ENCODE measurements at places on chromosomes 7 and 10.

GRCh38 chr7:71266912-71267311 lies 135.0 kb downstream of the GALNT17 start:
- DNase-seq = no peak

DNA sequence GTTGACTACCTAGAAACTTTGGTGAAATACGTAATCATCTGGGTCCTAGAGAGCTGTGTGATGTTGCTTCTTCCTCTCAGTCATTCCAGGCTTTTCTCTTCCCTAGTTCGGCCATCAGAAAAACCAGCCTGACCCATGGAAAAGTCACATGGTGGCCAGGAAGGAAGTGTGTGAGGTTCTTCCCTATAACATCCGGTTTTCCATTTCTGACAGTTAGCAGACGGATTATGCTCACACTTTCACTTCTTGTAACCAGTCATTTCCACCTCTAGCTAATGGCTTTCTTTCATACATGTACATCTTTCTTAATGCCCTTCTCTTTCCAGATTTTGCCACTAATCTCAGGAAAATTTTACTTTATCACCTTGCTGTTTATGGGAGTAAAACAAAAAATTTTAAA lies 110.0 kb upstream of the GLCCI1 start:
- no peak for DNase-seq

DNA sequence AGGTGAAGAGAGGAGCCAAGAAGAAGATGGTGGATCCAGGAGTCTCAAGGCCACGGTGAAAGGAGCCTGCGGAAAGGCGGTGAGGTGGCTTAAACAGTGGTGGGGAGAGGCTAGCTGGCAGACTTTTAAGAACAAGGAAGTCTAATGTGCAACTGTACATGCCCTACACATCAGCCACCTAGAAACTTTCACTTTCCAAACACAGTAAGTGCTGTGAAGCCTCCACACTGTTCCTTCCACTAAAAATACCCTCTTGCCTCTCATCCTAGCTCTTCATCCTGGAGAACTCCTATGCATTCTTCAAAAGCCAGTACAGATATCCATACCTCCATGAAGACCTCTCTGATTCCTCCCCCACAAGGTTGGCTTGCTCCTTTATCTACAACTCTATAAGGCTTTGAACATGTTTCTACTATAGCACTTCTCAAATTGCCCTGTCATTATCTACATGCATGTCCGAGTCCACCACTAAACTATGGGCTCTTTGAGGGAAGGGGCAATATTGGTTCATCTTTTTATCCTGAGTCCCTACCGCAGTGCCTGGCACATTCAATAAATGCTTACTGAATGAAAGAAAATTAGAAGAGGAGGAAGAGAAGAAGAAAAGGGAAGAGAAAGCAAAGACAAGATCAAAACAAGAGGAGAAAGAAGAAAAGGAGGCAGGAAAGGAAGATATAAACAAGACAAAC lies 54.2 kb downstream of the DNAJC12 start:
- no peak for DNase-seq

GRCh38 chr7:63887031-63887430 lies 111.6 kb upstream of the ZNF722 start:
- DNase-seq = no peak

DNA sequence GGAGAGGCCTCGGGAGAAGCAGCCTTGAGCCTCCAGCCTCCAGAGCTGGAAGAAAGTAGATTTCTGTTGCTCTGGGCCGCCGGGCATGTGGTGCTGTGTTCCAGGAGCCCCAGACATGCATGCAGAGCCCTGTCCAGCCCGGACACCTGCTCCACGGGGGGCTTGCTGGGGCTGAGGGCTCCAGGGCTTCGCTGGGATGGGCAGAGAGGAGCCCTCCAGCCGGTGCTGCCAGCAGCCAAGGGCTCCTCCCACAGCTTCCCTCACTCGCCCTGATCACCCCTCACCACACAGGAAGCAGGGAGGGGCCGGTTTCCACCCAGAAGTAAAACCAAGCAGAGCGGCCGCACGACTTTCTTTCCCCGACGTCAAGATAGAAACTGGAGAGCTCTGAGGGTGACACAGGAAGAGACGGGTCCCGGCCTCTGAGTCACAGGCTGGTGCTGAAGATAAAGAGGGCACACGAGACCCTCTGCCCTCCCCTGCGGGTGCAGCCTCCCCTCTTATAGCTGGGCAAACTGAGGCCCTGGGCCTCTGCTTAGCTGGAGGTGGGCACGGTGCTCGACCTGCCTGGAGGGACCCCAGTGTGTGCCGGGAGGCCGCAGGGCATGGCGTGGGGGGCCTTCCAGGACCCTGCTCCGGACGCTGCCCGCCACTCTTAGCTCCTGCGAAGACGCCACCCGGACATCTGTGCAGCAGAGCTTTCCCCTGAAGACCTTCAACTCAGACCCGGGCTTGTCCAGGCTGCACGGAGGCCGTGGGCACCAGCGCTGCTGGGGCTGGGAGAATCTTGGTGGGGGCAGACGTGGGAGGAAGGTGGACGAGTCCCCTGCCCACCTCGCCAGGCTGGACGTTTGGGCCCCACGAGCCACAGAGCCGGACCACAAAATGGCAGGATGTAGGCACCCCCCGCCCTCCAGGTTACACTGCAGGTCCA lies 31.1 kb downstream of the ADAP1 start:
- no peak for DNase-seq

DNA sequence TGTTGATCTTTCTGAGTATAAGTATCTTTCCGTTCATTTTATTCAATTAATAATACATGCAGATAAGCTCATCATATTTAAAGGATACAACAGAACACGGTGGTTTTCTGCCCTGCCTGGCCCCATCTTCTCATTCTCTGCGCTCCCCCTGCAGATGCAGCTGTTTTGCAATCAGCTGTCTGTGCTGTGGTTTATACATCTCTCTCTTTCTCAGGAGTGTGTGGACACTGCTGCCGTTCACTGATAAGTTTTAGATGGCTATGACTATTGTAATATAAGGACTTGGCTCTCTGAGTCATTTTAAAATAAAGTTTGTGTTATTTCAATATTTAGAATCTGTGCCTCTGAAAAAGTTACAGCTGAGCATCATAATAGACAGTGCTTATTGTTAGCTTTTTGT lies 54.5 kb downstream of the CUL1 start:
- DNase-seq = no peak

DNA sequence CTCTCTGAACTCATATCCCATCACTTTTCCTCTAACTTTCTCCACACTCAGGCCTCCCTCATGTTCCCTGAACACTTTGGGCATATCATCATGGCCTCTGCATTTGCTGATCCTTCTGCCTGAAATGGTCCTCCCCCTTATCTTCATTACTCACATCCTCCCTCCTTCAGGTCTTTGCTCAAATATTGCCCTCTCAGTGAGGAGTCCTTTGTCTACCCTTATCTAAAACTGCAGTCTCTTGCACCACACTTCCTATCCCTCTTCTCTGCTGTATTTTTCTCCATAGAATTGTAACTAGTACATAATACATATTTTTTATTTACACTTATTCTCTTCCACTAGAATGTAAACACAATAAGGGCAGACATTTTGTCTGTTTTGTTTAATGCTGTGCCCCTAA lies 41.7 kb downstream of the DNAJC1 start:
- DNase-seq = no peak

DNA sequence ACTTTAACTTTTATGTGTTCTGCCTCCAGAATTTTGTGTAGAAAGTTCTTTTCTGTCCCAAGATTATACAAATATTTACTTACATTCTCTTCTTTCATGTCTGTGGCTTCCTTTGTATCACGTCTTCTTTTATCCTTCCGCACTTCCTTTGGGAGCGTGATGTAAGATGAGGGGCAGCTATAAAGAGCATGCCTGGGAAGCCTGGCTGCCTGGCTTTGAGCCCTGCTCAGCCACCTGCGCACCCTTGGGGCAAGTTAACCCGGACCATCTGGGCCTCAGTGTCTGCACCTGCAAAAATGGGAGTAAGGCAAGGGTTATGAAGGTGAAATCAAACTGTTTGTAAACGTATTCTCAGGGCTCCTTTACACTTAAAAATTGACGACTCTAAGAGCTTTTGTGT lies 25.2 kb downstream of the PALD1 start:
- no peak for DNase-seq

GRCh38 chr10:46223626-46224413 lies 63.0 kb upstream of the ANTXRL start:
- DNase-seq = no peak

DNA sequence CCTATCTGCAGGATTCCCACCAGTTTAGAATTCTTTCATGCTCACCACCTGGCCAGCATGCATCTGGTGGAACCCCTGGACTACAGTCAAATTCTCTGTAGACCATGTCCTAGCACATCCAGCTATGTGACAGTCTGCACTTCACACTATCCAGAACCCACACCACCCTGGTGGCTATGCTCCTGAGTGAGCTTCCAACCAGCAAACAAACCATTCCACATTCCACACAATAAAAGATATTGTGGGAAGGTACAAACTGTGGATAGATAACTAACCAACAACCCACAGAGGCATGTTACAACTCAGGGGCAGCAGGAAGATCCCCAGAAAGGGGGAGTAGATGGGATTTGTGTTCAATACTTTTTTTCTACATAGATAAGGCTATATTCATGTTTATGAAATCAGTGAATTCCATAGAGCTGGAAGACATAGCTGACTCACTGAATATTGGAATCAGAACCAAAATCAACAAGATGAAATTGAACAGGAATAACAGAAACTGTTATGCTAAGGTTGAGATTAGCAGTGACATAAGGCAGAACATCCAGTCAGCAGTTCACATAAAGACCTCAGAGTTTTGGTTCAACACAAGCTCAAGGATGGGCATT lies 72.5 kb downstream of the LRRC17 start:
- DNase-seq = no peak

DNA sequence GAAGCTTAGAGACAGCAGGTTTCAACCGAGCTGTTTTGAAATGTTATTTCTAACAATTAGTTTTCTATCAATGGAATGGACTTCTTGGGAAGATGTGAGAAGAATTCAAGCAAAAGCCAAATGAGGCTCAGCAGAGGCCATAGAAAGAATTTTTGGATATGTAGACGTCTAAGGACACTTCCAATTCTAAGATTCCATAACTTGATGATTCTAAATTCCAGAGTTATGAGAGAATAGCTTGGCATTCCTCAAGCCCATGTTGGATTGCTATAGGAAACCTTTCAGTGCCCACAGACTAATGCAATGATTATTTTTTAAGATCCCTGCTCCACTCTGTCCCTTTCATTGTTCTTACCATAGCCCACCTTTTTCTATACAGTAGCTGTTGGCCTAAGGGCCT lies 77.2 kb upstream of the PALS2 start:
- no peak for DNase-seq

DNA sequence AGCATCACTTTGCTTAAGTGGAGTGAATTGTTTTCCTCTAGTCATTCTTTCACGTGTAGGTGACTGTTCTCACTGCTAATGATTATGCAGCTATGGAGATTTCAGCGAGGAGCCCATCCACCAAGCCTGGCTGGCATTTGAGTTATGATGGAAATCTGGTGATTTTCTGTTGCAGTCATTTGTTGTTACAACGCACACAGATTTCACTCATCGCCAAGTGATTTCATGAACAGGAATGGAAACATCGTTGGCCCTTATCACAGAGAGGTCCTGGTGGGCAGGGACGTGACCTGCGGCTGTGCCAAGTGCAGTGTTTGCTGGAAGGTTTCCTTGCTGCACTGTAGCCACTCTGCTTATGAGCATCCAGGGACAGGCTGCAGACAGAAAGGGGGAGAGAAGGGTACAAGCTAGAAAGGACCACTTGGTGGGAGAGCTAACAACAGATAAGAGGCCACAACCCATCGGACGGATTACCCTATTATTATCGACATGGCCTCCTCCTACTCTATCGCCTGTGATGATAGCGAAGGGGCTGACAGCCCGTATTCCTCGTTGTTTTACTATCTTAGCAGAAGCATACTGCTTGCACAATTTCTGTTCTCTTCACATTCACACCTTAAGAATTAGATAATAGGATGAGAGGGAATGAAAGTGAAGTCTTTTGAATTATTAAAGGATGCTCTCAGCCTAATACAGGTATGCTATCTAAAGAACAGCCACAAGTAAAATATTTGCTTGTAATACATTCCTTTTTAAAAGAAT lies 99.0 kb upstream of the PITRM1 start:
- no peak for DNase-seq

DNA sequence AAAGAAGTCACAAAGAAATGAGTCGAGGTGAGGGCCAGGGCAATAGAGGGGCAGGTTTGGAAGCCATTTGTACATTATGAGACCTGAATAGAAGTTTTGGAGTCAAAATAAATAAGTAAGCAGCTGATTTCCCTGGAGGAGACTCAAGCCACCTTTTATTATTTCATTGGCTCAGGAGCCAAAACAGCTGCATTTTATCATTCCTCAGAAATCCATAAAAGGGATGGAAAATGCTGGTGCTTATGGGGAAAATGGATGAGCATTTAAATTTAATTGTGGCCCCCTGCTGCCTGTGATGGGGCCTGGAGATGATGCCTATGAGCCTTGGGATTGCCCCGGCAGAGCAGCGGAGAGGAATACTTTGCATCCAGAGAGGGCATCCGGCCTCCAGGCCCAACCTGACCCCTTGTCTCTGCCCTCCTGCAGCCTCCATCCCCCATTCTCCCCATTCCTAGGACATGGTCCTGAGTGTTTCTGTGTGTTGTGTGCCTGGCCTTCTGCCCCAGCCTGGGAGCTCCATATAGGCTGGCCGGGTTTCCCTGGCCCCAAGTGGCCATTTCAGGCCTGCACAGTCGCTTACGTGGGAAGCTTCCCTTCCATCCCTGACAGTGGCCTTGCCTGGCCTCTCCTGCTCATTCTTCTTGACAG lies 296.8 kb upstream of the ZMIZ1 start:
- no peak for DNase-seq

DNA sequence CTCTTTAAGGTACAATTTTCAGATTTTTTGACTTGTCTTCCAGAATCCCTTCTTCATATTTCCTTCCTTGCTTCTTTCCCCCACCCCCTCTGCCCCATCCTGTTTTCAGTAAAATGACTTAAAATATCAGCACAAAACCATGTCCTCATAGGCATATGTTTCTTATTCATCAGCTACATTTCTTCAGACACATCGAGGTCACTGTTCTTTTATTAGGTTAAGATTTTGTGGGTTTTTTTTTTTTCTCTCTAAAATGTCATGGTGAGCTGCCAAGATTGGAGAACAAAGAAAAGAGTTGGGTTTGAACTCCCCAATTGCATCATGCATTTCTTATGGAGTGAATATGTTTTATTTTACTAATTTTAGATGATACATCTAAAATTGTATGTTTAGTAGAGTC lies 35.8 kb downstream of the LAMB4 start:
- DNase-seq = no peak

DNA sequence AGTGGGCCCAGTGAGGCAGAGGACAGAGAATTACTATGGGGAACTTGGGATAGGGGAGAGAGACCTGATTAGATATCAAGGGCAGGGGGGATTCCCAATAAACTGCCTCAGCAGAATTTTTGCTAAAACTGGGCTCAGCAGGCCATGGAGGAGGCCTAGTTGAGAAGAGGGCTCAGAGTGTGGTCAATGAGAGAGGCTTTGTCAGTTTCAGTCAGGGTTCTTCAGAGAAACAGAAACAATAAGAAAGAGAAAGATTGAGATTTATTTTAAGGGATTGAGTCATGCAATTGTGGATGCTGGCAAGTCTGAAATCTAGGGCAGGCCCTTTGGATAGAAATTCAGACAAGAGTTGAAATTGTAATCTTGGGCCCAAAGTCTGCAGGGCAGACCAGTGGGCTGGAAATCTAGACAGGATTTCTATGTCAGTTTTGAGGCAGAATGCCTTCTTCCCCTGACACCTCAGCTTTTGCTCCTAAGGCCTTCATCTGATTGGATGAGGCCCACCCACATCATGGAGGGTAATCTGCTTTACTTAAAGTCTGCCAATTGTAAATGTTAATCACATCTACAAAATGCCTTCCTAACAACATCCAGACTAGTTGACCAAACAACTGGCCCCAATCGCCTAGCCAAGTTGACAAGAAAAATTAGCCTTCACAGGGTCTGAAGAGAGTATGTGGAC lies 33.5 kb upstream of the CCSER2 start:
- no peak for DNase-seq

- no peak for DNase-seq
These were observed 70.7 kb downstream of the ARHGAP22 start for GRCh38 chr10:48533951-48534720.
